ENCODE measurements at places on chromosomes 6 and 20. TPM values are rescaled to one million over a fixed set of nuclear protein-coding genes. Genes with fewer than 3 reads are reported as not detected.

GRCh38 chr6:37016995-37017394, 11.5 kb downstream of the FGD2 start:
- no peak for DNase-seq

DNA sequence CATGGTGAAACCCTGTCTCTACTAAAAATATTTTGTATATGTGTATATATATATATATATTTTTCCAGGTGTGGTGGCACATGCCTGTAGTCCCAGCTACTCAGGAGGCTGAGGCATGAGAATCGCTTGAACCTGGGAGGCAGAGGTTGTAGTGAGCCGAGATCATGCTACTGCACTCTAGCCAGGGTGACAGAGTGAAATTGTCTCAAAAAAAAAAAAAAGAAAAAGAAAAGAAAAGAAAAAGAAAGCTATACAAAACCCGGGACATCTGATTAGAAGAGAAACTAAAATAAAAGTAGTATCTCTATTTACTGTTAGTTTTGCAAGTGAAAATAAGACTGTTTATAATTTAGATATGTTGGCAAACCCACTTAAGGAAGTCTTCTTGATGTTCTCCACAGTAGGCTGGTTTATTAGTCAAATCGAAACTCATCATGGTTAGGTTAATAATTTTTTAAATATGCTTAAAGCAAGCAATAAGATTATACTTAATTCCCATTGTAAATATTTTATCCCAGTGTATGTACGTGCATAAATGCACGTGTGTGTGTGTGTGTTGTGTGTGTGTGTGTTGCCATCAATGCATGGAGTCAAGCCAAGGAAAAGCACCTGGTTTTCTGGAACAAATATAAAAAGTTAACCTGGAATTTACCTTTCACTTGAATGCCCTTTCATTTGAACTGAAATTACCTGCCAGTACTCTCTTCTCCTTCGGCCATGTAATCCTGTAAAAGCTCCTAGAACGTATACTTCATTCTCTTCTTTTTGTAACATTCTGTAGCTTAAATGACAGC, 7.1 kb downstream of the VNN2 start:
- no peak for DNase-seq

GRCh38 chr6:52361945-52362442, at the start of gene PAQR8:
Gene PAQR8, plus strand, starts transcription at chr6:52362151. Its CDS starts 41,063 bp downstream, at chr6:52403214.
- peak; percentile 63 for DNase-seq

DNA sequence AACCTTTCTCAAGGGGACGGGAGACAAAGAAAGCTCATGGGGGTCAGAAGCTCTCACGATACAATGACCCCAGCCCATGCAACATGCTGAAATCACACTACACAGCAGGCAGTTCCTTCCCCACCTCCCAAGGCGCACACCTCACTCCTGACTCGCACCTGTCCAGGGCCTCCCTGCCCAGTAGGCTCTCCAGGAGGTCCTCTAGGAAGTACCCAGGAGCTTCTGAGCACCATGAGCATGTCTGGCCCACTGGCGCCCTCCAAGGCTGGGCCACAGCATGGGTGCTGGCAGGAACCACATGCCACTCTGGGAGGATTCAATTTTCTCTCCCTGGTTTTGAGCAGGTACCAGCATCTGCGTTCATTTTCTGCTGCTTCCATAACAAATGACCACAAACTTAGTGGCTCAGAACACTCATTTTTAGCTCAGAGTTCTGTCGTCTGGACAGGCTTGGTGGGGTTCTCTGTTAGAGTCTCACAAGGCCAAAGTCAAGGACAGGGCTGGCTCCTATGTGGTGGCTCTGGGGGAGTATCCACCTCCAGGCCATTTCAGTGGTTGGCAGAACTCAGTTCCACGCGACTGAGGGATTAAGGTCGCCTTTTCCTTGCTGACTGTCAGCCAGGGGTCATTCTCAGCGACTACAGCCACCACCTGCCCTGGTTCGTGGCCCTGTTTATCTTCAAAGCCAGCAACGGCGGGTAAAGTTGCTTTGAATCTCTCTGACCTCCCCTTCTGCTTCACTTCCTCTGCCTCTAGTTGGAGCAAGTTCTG, 32.7 kb downstream of the ACSS1 start:
- no peak for DNase-seq

- DNase-seq, result no peak
Measured at GRCh38 chr6:157985378-157986155, 3.9 kb downstream of the SYNJ2 start.

- DNase-seq, result no peak
Measured at GRCh38 chr6:16224409-16224808, 14.0 kb upstream of the GMPR start.

DNA sequence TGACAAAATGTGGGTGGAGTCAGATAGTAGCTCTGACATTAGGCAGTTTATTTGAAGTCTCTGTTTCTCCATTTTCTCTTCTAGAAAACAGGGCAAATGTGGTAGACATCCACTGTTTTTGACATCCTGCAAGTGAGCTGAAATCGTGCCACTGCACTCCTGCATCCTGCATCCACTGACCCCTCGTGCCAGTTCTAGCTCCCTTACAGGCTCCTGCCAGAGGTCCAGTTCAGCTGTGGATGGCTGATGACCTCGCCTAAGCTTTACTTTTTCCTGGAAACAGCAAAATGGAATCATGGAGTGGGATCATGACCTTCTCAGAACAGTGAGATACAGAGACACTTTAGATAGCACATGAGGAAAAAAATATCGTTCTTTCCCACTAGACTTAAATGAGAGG, 58.5 kb downstream of the TULP4 start:
- no peak for DNase-seq

DNA sequence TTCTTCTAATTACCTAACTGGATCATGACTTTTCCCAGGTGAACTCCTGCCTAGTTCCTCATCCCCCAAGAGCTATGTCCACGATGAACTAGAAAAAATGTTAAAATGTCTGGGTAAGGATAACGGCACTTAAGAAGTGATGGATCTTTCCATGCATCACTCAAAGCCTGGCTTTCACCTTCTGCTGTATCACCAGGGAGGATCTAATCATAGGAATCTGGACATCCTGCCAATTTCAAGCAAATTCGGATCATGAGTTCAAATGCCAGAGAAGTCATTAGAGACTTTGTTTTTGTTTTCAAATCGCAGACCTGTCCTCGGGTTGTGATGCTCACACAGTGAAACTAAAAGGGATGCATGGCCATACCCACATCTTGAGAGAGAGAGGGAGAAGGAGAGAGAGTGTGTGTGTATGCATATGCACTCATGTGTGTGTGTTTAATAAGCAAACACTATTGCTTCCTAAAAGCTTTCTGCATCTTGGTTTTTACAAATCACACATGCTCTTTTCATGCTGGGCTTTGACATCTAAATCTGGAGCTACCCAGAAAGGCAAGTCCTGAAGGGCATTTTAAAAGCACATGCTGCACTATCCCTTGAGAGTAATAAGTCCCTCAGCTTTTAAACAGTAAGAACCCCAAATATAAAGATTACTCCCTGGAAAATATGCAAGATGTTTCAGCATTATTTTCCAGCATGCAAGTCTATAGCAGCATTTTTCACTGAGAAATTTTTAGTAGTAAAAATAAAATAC, 524.6 kb upstream of the NOX3 start:
- DNase-seq, result no peak

- no peak for DNase-seq
Measured at GRCh38 chr6:44849806-44850205, 462.3 kb downstream of the CDC5L start.

DNA sequence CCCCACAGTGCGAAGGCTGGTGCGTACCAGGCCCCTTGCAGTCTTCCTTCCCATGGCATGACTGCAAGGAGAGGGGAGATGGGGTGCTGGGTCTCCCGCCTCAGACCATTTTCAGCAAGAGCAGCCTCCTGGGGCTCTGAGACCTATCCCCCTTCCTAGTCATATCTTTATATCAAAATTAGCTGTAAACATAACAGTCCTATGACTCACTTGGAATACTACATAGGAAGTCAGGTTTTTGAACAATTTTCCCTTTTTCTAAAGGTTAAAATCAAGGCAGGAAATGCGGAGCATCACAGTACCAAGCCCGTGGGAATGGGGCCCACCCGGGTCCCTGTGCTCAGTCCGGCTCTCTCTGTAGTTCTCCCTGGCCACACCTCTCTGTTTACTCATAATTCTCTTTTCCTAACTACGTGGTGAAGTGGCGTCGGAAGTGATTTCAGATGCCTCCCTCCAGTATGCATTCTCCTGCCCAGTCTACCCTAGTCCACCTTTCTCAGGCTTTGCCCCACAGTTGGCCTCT, 109.8 kb upstream of the TMEM170B start:
- no peak for DNase-seq

GRCh38 chr6:93849857-93850256, 430.5 kb upstream of the EPHA7 start:
- peak; percentile 66 for DNase-seq

- DNase-seq, result peak; percentile 90
Measured at GRCh38 chr6:26234421-26235301, 130.3 kb upstream of the BTN3A2 start.

GRCh38 chr6:146598772-146599405, at the start of gene ADGB:
Gene ADGB, plus strand, starts transcription at chr6:146598972. Its CDS starts 69 bp downstream, at chr6:146599041.
- DNase-seq, result peak; percentile 36

DNA sequence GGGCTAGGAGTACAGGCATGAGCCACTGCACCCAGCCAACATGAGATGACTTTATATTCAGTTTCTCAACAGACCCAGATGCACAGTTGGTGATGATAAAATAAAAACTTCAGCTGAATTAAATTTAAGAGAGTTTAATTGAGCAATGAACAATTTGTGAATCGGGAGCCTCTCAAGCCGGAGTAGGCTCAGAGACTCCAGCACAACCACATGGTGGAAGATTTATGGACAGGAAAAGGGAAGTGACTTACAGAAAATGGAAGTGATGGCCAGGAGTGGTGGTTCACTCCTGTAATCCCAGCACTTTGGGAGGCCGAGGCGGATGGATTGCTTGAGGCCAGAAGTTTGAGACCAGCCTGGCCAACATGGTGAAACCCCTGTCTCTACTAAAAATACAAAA, 10.4 kb upstream of the BCAS4 start:
- no peak for DNase-seq

- DNase-seq, result no peak
Measured at GRCh38 chr20:9927224-9927623, 88.3 kb upstream of the PAK5 start.

- no peak for DNase-seq
Measured at GRCh38 chr20:45085289-45085688, 15.6 kb downstream of the KCNS1 start.

DNA sequence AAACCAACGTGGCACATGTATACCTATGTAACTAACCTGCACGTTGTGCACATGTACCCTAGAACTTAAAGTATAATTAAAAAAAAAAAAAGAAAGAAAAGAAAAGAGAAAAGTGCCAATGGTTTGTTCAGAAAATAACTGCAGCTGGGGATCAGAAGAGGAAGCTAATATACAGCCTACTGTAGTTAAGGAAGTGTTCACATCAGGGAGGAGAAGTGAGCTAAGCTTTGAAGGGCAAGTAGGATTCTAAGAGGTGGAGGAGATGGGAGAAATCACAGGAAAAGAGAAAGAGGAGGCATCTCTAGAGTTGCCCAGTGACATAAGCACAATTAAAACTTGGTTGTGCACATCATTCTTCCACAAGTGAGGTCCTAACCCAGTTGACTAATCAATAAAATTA, 214.4 kb upstream of the DTNBP1 start:
- no peak for DNase-seq

DNA sequence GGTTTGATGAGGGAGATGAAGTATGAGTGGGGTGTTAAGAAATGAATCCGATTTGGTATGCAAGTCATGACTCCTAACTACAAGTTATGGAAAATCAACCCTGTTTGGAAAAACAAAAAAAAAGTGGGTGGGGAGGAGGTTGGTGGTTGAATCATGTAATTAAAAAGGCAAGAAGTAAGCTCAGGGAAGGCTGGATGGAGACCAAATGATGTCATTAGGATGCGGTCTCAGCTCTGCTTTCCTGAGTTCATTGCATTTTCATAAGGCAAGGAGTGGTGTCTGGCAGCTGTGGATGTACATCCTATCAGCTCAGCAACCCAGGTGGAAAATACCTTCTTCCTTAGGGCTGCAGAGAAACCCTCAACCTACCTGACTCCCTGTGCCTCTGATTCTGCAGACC, 60.4 kb upstream of the AKAP12 start:
- peak; percentile 53 for DNase-seq

GRCh38 chr6:7726416-7727085, 652 bp downstream of the BMP6 start:
- no peak for DNase-seq

DNA sequence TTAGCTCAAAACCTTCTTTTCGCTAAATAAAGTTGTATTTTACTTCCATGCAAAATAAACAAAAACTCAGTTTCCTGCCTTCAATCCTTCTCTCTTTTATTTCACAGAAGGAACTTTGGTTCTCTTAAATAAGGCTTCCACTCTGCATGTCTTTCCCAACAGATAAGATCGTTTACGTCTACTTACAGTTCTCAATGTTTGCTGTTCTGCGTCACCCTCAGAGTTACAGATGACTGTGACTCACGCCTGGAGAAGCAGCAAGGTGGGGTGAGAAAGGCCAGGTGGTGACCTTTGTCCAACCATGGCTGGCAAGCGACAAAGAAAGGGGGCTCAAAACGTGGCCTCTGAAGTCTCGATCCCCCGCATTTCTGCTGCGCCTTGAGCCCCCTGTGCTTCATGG, 51.4 kb upstream of the RPS6KA2 start:
- no peak for DNase-seq

GRCh38 chr6:41732591-41733359, 2.6 kb downstream of the TFEB start:
- no peak for DNase-seq

The MUC21 gene
- total RNA-seq, result not detected

The ULBP3 gene
- 11.0 TPM for total RNA-seq

The IBTK gene
- 35.8 TPM for total RNA-seq

The MC3R gene
- total RNA-seq, result not detected

The ACSS1 gene
- 0.75 TPM for total RNA-seq

The EYS gene
- total RNA-seq, result 0.98 TPM

The DEFB123 gene
- not detected for total RNA-seq

The LAMA2 gene
- 112 TPM for total RNA-seq

The SERPINB6 gene
- 160 TPM for total RNA-seq

The HSPA1A gene
- total RNA-seq, result 101 TPM

The PROCR gene
- 44.4 TPM for total RNA-seq

Data from LHCN-M2 (cell line).